ENCODE measurements at places on chromosomes 1 and 21.

- DNase-seq: no peak
Measured at GRCh38 chr1:224643653-224644052, 27.5 kb downstream of the CNIH3 start.

GRCh38 chr1:61956784-61957183, 214.5 kb downstream of the PATJ start:
- no peak for DNase-seq

DNA sequence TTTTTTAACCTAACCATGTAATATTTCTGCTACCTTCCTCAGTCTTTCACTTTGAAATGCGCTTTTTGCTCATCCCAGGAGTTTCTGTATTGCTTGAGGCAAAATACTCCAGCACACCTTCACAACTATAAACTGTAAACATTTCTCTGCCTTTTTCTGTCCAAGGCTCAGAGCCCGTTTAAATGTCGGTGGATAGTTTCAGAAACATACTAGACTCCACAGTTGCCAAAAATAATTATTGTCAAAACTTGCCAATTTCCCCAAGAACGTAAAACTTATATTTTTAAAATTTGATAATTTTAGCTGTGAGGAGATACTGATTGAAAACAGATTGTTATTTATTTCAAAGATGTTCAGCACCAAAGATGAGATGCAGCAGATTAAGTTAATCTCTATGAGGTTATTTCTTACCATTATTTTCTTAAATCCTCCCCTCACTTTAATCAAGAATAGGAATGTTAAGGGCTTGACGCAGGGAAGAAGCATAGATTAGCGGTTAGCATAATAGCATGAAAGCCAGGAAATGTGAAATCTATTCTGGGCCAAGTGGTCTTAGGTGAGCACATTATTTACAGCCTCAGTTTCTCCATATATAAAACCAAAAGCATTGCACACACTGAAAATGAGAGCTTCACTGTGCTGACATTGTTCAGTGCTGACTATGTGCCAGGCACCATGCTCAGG, 91.5 kb upstream of the ESRRG start:
- no peak for DNase-seq

DNA sequence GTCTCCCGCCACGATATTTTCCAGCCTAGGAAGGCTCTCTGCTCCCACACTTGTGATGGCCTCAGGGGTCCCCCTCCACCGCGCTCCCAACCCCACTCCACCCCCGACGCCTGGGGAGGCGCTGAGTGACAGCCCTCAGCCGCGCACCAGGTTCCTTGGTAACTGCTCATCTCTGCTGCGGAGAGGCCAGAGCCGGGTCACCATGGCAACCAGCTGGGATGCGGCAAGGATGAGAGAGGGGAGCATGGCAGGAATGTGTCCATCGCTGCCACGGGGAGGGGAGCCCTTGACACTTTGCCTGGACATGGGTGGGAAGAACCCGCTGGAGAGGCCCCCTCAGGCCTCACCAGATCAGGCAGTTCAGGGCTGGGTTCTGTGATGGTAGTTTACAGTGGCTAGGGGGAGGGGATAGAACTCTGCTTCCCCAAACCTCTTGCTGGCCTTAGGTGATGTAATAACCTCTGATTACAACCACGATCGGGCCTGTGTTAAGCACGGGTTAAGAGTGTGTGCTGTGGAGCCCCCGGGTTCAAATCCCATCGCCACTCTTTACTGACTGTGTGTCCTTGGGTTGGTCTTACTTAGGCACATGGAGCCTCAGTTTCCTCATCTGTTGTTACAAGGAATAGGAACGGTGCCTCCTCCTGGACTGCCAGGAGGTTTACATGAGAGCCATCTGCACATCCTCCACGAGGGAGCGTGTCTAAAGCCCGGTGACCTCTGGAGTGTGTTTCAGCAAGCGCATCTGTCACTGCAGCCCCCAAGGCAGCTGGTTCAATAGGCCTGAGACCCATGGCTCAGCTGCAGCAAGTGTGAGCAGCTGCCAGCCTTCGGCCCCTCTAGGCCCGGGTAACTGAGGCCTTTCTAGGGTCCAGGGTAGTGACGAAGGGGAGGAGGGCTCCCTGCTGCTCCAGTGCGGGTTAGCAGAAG, 6.3 kb downstream of the KIF17 start:
- no peak for DNase-seq

DNA sequence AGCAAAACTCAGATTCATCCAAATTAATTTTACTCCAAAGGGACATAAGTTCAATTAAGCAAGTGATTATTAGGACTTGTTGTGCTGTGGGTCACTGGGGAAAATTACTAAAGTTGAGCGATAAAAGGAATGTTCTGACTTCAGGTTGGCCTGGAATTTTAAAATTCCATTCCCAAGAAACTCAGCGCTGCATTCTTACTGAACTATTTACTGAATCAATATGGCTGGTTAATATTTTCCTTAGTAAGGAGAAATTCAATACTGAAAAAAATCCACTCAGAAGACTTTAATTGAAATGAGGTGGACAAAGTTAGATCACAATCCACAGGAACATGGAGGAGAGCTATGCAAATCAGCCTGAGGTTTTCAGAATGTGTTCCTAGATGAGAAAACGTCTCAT, 578.9 kb upstream of the NR5A2 start:
- DNase-seq: no peak

- no peak for DNase-seq
Measured at GRCh38 chr1:110786802-110787327, 86.1 kb upstream of the CD53 start.

GRCh38 chr1:196543833-196544232, 64.4 kb downstream of the KCNT2 start:
- no peak for DNase-seq

GRCh38 chr1:2956576-2956975, 64.7 kb upstream of the ACTRT2 start:
- DNase-seq: no peak

All from stimulated activated naive CD4-positive, alpha-beta T cell treated with Interleukin-2 at 50 U/mL for 16 hours (primary cell).